Dermis microvascular lymphatic vessel endothelial cell (primary cell): ENCODE measurements at places on chromosomes 1 and 21. TPM values are rescaled to one million over a fixed set of nuclear protein-coding genes. Genes with fewer than 3 reads are reported as not detected.

The S100A14 gene
- 0.13 and 0.51 TPM in 2 replicates for total RNA-seq

The ADGRL2 gene
- total RNA-seq, result 20.9 and 36.8 TPM in 2 replicates

The RXRG gene
- not detected in 2 replicates for total RNA-seq

The ERG gene
- 41.0 and 70.4 TPM in 2 replicates for total RNA-seq

The SETSIP gene
- 0.25 and 0.26 TPM in 2 replicates for total RNA-seq

The HSD3B2 gene
- total RNA-seq, result not detected in 2 replicates

The OXCT2 gene
- 3.6 and 5.9 TPM in 2 replicates for total RNA-seq
